ENCODE measurements at places on chromosomes 2 and 18.

GRCh38 chr2:234454433-234454832, 42.4 kb downstream of the ARL4C start:
- DNase-seq = peak; percentile 41

- no peak for DNase-seq
These were observed 259.2 kb downstream of the IKZF2 start for GRCh38 chr2:212892193-212892592.

- no peak for DNase-seq
These were observed 26.3 kb upstream of the EPG5 start for GRCh38 chr18:45993438-45993837.

GRCh38 chr2:165044505-165045303, 89.4 kb upstream of the SLC38A11 start:
- no peak for DNase-seq

- DNase-seq = no peak
These were observed 42.7 kb downstream of the ST6GAL2 start for GRCh38 chr2:106843001-106843909.

- no peak for DNase-seq
These were observed 45.1 kb downstream of the SUMO1 start for GRCh38 chr2:202193305-202193704.

DNA sequence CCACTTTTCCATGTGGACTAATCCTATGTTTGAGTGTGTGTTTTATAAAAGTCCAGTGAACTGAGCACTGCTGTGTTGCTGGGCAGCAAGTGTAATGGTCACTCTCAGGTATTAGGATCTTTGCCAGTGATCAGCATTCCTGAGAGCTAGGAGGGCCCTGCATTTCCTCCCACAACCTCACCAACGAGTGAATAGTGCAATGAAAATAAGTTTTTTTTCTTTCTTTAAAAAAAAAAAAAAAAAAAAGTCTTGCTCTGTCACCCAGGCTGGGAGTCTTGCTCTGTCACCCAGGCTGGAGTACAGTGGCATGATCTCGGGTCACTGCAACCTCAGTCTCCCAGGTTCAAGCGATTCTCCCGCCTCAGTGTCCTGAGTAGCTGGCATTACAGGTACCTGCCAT, 6.5 kb upstream of the OSBPL6 start:
- DNase-seq = no peak

- no peak for DNase-seq
These were observed 65.0 kb downstream of the LINC00305 start for GRCh38 chr18:64083916-64084315.

GRCh38 chr2:86201671-86202335, 2.5 kb downstream of the MRPL35 start:
- no peak for DNase-seq

Data from CD8-positive, alpha-beta memory T cell (primary cell).